ENCODE measurements at places on chromosomes 13 and 19.

GRCh38 chr19:51259348-51260245, 8.7 kb downstream of the SIGLECL1 start:
- DNase-seq = no peak

DNA sequence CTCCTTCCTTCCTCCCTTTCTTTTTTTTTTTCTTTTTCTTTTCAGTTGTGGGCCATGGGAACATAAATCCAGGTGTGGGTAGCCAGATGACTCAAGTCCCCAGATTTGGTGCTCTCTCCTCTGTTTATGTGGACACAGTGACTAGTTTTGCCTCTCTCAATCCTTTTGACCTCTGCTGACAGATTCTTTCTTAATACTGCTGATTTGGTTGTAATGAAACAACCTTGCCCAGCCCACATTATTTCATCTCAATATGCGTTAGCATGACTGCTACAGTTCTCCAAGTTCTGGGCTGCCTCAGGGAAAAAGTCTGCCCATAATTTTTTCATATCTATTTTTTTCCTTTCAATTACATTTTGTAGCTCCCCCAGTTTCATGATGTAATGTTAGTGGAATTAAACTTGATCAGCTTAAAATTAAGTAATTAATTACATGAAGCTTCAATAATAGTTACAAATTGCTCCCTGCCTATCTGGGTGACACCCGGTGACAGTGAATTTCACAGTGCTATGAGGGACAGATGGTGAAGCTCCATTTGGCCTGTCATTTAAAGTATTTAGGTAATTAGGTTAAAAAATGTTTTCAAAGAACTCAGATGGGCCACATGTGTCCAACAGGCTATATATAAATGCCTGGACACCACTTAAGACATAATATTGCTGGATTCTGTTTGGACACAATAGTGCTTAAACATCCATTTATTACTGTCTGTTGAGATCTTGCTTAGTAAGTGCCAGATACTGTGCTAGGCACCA, 118.8 kb upstream of the FRY start:
- DNase-seq = no peak

GRCh38 chr13:111005808-111006505, 91.1 kb upstream of the ANKRD10 start:
- DNase-seq = no peak

DNA sequence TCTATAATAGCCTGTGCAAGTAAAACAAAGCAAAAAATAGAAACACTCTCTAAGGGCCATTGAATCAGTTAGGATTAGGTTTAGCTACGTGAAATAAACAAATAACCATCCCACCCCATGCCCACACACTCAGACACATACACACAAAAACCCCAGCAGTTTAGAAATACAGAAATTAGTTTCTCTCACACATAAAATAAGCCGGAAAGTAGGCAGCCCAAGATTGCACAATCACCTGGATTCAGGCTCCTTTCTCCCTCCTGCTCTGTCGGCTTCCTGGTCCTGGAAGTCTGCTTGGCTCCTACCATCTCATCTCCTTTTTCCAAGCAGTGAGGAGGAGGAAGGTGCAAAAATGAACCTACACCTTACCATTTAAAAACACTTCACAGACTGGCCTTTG, 22.6 kb upstream of the USP12 start:
- no peak for DNase-seq

- DNase-seq = no peak
Measured at GRCh38 chr19:11227195-11227886, 12.1 kb upstream of the ANGPTL8 start.

GRCh38 chr19:19500975-19501644, 14.2 kb downstream of the TSSK6 start:
- DNase-seq = no peak

- DNase-seq = no peak
Measured at GRCh38 chr19:33392341-33393285, 19.1 kb downstream of the CEBPG start.

DNA sequence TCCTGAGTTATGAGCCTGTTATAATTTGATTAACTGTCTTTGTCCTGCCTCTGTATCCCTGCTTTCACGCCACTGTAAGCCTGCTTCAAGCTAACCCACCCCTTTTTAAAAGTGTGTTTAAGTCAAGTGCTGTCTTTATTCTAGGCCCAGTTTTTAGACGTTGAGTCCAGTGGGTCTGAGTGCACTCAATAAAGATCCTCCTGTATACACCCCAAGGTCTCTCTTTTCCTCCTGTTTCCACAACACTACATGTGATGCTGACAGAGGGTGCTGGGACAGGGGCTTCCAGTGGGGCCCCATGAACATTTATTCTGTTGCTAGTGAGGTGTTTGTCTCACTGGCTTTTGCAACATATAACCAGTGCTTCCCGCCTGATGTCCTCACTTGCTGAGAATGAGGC, 6.7 kb upstream of the F2RL3 start:
- no peak for DNase-seq

- no peak for DNase-seq
Measured at GRCh38 chr13:25898991-25899390, 152.8 kb downstream of the SHISA2 start.

- DNase-seq = no peak
Measured at GRCh38 chr19:16205205-16206045, 7.7 kb downstream of the AP1M1 start.

GRCh38 chr19:13068085-13068846, 34.4 kb downstream of the LYL1 start:
- no peak for DNase-seq
